Stimulated activated CD4-positive, alpha-beta T cell treated with anti-CD3 and anti-CD28 coated beads, Interleukin-12 subunit alpha, Interleukin-12 subunit beta, amount 100 ng/mL, for 4 hours (primary cell): ENCODE measurements at places on chromosomes 16 and 17.

- no peak for DNase-seq
These were observed 71.3 kb downstream of the SRCIN1 start for GRCh38 chr17:38534498-38534885.

- DNase-seq, result no peak
These were observed 55.9 kb downstream of the SDK2 start for GRCh38 chr17:73588301-73588846.

DNA sequence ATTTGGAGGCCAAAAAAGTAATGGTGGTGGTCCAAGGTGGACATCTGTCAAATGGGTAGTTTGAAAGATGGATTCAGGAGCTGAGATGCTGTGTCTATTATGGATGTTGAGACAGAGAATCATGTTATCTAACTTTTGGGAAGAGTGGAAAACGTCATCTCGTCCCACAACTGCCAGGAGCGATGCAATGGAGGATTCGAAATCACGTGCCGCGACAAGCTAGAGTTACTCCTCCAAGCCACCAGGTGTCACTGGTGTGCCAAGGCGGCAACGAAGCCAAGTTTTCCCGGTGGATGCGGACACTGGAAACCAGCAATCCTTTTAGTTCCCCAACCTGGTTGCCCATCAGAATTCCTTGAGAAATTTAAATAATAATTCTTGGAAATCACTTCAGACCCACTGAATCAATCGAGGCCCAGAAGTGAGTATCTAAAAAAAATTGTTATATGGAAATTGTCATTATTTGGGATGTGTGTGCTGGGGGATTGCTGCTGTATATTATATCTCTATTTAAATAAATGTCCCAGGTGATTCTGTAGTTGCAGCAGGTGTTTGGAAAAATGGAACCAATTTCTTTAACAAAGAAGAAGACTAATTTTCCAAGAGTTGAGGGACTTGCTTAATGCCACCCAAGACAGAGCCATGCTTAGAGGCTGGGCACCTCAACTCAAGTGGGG lies 206.1 kb downstream of the HAPSTR1 start:
- DNase-seq, result no peak

DNA sequence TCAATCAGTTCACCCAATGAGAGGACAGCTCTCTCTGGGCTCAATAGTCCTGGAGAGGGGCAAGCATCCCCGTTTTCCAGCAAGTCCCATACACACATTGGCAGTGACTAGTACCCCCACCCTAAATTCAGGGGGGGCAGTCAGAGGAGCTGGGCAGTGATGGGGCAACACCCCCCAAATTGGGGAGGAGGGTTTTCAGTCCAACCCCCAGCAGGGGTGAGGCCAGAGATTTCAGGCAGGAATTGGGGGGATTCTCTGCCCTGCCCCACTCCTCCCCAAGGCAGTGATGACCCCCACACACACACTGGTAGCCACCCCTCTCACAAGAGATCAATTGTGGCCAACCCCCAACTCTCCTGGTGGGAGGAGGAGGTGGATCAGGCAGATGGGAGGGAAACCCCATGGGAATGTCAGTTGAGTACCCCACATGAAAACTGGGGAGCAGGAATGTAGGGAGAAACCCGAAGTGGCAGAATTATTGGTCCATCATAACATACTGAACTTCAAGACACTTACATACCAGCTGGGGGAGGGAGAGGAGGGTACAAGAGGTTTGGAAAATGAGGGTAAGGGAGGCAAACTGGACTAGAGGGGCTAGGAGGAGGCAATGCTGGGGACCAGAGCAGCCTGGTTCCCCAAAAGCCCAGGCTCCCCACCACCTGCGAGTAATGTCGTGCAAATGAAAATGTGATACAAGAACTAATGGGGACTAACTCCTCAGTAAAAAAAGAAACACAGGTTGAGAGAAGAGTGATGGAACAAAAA lies 3.1 kb downstream of the VAMP2 start:
- no peak for DNase-seq

DNA sequence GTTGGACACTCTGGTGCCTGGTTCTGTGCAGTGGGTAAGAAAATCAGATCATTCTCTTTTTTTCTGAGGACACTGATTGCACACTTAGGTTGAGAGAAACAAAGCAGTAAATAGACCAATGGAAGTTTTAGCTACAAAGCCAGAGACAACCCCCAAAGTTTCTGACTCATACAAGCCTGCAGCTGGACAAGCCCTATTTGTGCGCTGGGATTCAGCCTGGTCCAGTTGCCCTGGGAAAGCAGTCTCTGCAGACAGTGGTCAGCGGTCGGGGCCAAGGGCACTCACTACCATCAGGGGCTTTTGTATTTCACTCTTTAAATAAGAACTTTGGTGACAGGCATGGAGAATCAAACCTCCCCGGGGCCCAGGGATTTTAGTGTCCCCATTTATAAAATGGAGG lies 6.0 kb upstream of the RHBDL3 start:
- no peak for DNase-seq

GRCh38 chr17:29149431-29150064 lies 30.6 kb downstream of the MYO18A start:
- no peak for DNase-seq

DNA sequence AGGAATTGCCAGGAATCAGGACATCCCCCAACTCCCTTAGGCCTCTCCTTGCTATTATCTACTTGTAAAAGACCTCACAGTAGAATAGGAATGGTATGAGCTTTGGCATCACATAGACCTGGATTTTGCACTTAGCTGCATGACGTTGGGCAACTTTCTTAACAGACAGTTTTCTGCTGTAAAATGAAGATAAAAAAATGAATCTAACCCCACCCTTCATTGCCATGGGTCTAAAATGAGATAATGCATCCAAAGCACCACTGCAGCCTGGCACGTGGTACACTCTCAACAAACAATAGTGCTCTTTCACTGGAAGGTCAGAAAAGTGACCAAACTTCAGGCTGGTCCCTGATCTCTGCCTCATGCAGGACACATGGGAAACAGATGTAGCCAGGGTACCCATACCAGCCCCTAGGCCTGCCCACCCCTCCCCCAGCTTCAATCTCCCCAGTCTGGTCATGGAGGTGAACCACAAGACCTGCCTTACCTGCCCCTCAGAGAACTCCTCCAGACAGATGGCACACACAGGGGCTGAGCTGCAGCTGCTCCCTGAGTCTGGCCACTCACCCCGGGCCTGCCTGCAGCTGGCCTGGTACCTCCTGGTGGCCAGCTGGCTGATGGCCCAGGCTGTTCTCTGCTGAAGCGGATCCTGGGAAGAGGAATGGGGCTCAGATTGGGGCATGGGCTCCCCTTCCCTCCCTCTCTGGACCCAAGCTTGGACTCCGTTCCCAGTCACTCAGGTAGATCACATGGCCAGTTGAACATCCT lies 8.5 kb upstream of the SUPT4H1 start:
- DNase-seq, result no peak

- DNase-seq, result no peak
These were observed 14.5 kb upstream of the SLC47A2 start for GRCh38 chr17:19730843-19731242.

DNA sequence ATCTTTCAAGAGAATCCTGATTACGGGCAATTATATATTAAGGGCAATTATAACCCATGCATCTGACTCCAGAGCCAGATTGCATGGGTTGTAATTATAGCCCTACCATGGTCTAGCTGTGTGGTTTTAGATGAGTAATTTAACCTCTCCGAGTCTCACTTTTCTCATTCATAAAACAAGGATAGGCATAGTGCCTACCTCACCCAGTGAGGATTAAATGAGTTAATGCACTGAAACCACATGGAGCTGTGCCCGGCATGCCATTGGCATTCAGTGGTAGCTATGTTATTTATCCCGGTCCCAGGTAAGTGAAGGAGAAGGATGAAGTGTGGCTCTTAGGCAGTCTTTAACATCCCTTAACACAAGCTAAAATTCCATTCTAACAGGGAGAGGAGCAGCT lies 6.3 kb downstream of the SNX20 start:
- no peak for DNase-seq

- DNase-seq, result no peak
These were observed 20.3 kb upstream of the CDH5 start for GRCh38 chr16:66346221-66346620.

DNA sequence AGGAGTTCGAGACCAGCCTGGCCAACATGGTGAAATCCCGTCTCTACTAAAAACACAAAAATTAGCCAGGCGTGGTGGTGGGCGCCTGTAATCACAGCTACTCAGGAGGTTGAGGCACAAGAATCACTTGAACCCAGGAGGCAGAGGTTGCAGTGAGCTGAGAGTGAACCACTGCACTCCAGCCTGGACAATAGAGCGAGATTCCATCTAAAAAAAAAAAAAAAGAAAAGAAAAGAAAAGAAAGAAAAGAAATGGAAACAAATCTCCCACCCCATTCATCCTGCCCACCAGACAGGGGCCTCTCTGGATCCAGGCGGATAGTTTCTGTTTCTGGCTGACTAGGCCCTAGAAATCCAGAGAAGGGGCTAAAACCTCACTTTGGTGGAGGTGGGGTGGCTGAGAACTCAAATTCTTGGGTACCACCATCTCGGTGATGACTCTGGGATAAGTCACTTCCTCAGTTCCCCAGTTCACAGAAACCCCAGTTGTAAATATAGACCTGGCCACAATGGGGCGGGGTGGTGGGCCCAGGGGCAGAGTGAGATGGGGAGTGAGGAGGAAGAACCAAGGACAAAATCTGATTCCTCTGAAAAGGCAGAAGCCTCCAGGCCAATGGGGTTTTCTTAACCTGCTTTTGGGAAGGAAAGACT lies 22.2 kb downstream of the SOCS1 start:
- peak; percentile 66 for DNase-seq

DNA sequence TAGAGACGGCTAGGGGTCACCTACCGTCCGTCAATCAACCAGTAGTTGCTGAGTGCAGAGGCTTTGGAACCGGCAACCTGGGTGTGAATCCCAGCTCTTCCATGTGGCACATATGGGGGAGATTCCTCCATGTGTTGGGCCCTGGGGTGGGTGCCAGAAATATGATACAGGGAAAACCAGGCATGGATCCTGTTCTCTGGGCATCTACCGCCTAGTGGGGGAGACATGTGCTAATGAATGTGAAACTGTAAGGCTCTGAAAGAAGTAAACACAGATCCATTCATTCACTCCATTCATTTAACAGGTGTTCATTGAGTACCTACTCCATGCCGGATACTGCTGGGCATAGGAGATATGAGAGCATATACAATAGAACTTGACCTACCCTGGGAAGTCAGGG lies 39.5 kb upstream of the SDK2 start:
- DNase-seq, result no peak

- no peak for DNase-seq
These were observed 46.2 kb downstream of the MYH3 start for GRCh38 chr17:10610884-10611283.

DNA sequence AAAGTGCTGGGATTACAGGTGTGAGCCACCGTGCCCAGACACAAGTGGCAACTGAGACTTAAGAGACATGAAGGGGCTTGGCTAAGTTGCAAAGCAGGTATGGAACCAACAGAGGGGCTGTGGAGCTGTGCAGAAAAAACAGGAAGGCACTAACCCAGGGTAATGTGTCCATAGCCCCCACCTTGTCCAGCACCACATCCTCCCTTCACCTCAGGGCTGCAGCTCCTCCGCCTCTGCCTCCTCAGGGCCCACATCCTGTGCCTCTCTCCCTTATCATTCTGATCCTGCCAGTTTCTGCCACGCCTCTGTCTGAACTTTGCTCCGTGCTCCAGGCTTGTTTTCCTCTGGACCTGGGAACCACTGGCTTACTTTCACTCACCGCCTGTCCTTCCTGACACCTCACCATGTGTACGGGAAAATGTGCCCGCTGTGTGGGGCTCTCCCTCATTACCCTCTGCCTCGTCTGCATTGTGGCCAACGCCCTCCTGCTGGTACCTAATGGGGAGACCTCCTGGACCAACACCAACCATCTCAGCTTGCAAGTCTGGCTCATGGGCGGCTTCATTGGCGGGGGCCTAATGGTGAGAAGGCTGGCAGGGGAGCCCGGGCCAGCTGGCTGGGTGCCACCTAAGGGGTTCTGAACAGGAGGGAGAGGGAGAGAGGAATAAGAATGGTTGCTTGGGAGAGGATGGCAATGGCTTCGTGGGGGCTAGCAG lies at the start of gene TM4SF5:
Gene TM4SF5 (plus strand): TSS at position 368 of the 716 bp plus-strand sequence. CDS start 37 bp downstream, at position 405.
- DNase-seq, result no peak

DNA sequence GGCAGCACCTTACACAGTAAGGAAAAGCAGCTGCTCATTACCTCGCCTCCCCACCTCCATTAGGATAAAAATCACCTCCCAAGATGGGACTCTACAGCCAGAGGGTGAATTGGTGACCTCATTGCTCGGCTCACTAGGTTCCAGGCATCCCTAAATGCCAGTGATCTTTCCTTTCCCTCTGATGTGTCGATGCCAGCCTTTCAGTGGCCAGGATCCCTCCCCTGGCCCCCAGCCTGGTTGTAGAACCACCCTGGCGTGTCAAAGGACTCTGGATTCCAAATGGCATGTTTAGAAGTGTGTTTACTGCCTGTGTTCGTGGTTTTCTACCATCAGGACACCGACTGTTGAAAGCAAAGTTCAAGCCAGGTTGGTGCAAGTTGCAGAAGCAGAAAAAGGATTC lies 72.1 kb upstream of the LYRM9 start:
- DNase-seq, result no peak

DNA sequence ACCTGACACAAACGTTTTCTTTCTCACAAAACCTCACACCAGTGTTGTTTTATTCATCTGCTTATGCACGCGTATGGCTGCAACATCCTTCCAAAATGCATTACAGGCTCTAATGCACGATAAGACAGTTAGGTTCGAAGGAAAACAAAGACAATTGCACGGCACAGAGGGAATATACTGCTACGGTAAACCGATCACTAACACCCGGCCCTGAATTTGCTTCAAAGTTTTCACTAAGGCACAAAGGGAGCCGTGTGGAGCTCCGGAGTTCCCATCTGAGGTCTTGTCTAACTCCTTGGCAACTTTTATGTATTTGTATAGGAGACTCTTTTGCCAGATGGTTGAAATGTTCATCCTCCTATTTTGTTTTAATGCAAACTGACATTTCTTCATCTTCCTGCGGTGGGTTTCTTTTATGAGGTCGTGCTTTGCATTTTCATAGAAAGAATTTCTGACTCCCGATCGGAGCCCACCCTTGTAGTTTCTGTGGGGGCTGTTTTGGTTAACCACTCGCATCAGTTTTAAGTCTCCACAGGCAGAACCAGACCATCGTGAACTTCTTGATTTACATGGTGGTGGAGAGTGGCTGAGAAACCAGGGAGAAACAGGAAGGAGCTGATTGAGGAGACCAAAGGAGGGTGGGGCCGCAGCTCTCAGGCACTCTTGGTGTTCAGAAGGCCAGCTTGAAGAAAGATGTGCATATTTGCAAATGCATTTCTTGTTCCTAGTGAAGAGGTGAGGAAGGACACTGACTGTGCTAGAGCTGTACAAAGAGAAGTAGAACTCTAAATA lies 516.8 kb downstream of the MAF start:
- no peak for DNase-seq

GRCh38 chr17:9821921-9822320 lies at the start of gene GSG1L2:
GSG1L2 (minus strand) TSS chr17:9822079; CDS start chr17:9822071, 8 bp downstream.
- no peak for DNase-seq

DNA sequence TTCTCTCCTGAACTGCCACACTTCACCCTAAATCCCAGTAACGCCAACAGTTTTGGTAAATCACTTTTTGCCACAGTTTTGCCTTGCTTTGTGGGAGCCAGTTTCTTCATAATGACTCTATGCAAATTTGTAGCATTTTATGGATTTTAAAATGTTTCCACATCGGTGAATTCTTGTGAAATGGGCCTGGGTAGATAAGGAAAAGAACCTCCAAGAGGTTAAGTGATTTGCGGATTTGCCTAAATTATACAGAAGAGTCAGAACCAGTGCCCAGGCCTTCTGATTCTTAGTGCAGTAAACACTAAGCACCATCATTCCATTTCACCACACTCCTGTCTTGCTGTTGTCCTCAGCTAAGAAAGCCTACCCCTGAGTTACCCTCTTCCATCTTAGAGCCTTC lies 17.9 kb downstream of the MINK1 start:
- no peak for DNase-seq
